ENCODE measurements at places on chromosomes 12 and 14.

GRCh38 chr12:24044941-24045703 lies 95.7 kb upstream of the SOX5 start:
- no peak for DNase-seq

GRCh38 chr12:116563262-116563661 lies 4.1 kb downstream of the MAP1LC3B2 start:
- DNase-seq, result no peak

DNA sequence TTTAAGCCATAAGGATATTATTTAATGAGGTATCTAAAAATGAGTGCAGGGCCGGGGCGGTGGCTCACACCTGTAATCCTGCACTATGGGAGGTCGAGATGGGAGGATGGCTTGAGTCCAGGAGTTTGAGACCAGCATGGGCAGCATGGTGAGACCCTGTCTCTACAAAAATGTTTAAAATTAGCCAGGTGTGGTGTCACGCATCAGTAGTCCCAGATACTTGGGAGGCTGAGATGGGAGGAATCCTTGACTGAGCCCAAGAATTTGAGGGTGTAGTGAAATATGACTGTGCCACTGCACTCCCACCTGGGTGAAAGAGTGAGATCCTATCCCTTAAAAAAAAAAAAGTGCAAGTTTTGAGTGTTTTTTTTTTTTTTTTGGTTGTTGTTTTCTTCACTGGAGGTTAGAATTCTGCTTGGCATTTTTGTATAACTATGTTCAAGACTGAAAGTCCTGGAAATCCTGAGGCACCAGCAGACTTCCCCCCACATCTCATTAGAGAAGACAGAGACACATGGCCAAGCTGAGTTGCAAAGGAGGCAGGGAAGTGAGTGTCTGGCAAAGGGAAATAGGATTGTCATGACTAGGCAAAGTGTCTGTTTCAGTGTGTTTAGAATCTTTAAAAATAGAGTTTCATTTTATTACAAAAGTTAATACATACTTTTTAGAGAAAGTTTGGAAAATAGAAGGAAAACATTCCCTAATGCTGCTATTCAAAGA lies 53.5 kb upstream of the DUSP6 start:
- no peak for DNase-seq

DNA sequence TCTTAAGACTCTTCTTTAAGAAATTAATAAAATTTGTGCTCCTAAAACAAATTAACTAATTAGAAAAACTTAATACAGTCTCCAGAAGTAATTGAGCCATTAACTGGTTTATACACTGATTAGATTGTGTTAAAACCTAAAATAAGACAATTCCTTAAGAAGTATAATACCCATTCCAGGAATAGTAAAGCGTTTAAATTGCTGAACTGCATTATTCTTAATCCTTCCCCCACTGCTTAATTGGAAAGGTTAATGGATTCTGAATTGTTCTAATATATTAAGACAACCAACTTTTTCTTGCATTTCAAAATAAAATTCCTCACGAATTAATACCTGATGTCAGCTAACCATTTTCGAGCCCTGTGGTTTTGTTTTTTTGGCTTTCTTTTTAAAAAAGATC lies 128.4 kb downstream of the KICS2 start:
- no peak for DNase-seq

GRCh38 chr12:115313929-115314328 lies 630.0 kb upstream of the TBX3 start:
- DNase-seq, result no peak

- no peak for DNase-seq
These were observed 66.8 kb upstream of the VRK1 start for GRCh38 chr14:96730386-96730785.

Measured in stimulated activated CD8-positive, alpha-beta memory T cell treated with anti-CD3 and anti-CD28 coated beads, Interleukin-2, amount 100 ng/mL, for 1 hour (primary cell).